M059J (cell line): ENCODE measurements at places on chromosomes 16 and 17. TPM values are rescaled to one million over a fixed set of nuclear protein-coding genes. Genes with fewer than 3 reads are reported as not detected.

The CLEC18A gene
- 0.05 TPM in 1 of 2 replicates, not detected in the other for total RNA-seq

The EPOP gene
- 1.8 and 4.7 TPM in 2 replicates for total RNA-seq

The KRT33B gene
- 1.3 TPM in 1 of 2 replicates, not detected in the other for total RNA-seq

The DNAAF1 gene
- total RNA-seq, result not detected in 2 replicates

The MFAP4 gene
- 0.07 TPM in 1 of 2 replicates, not detected in the other for total RNA-seq

The QPRT gene
- total RNA-seq, result 4.0 and 9.0 TPM in 2 replicates

The TBC1D26 gene
- total RNA-seq, result not detected in 2 replicates

The MAPT gene
- total RNA-seq, result 0.15 and 0.20 TPM in 2 replicates

The PLCD3 gene
- 31.2 and 36.3 TPM in 2 replicates for total RNA-seq

The HOXB3 gene
- 10.2 and 15.4 TPM in 2 replicates for total RNA-seq

The SLC52A1 gene
- total RNA-seq, result 0.32 TPM in 1 of 2 replicates, not detected in the other

The NPIPB6 gene
- 0.07 and 0.42 TPM in 2 replicates for total RNA-seq

The C17orf78 gene
- total RNA-seq, result not detected in 2 replicates

The TBC1D3C gene
- 1.1 and 1.7 TPM in 2 replicates for total RNA-seq

The CACNA1H gene
- total RNA-seq, result 0.02 TPM in 1 of 2 replicates, not detected in the other
